ENCODE measurements at places on chromosomes 3 and 15.

GRCh38 chr15:90191344-90191687 is 9.8 kb upstream of the SEMA4B start:
- no peak for DNase-seq

DNA sequence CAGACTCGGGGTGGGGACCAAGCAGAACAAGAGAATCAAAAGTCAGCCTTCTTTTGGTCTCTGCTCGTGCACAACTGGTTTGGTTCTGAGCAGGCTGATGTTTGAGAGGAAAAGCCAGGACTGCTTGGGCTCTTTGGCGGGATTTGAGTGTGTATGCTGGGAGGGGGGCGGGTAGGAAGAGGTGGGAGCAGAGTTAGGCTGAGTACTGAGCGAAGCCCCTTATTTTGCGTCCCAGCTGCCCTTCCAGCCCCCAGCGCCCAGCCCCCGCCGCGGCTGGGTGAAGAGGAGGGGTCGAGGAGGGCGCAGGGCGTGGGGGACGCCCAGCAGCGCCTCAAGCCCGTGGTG is 153.5 kb upstream of the GOLIM4 start:
- no peak for DNase-seq

- DNase-seq: no peak
Measured at GRCh38 chr15:68417051-68417450, 14.9 kb downstream of the ITGA11 start.

DNA sequence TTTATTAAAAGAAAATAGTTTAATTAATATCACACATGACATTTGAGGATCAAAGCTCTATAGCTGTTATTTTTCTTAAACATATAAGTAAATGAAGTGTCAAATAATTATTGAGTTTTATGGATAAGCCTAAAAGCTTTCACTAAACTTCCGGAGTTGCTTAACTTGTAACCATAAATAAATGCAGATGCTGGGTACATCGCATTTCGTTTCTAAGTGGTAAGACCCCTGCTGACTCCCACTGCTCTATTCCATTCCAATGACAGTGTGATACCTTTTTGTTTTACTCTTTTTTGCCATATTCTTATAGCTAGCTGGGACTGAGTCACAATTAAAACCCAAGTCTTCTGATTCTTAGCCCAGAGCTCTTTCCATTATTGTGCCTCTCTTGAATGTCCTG is 411.1 kb downstream of the SOX2 start:
- DNase-seq: no peak
